ENCODE measurements at places on chromosomes 6 and 20. TPM values are rescaled to one million over a fixed set of nuclear protein-coding genes. Genes with fewer than 3 reads are reported as not detected.

DNA sequence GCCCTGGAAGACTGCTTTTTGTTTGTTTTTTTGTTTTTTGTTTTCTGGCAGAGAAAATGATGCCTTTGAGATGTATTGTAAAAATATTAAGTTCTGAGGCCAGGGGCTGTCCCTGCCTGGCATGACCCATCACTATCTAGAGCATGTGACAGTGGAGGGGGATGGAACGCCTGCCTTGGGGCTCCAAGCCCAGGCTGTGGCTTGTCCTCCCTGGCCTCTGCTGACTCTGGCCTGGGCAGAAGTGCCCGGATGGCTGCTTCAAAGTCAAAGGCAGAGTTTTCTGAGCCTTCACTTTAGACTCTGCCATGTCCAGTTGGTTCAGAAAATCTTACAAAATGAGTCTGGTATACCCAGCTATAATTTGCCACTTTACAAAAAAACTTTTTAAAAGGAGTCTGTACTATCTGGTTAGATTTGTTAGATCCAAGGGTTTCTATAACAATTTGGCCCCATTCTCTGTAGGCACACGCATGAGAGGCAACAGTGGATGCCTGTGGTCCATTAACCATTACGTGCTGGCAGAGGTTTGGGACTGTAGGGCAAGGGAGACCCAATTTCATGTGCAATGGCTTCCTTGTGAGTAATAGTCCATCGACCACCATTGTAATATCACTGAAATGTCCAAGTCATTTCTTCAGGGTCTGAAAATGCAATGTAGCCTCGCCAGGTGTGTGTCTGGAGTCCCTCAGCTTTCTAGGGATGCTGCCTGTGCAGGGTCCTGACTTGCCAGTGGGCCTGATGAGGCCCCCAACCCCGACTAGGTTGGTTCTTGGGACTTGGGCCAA, 8.3 kb downstream of the PPP1R3G start:
- DNase-seq, result no peak

GRCh38 chr6:156630613-156631302, 146.4 kb upstream of the ARID1B start:
- DNase-seq, result peak; percentile 29

DNA sequence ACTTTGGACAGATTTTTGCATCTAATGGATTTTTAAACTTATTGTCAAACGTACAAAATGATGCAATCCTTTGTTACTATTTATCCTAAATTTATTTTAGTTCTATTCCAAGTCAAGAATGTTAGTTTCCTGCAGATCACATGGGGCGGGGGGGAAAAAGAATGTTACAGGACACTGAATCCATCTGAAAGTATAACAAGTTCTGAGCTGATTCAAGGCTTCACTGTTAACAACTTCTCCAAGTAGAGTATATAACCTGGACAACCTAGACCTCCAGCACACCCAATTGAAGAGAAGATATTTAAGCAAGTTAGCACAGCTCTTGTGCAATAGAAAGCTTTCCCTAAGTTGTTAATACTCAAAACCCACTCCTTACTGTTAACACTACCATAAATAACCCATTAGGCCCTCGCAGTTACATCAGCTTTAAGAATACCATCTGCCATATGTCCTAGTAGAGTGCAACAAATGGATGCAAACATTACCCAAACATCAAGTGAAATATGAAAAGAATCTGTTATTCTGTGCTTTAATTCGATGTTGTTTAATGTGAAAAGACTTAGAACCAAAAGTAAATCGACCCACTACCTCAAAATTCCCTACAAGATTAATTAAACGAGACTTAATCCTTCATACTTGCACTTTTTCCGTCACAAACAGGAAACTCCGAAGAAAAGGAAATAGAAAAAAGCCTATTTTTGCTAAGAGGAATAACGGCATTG, 1.3 kb downstream of the SEC63 start:
- DNase-seq, result peak; percentile 65

- no peak for DNase-seq
Observed at GRCh38 chr6:74408844-74409243, 712.8 kb downstream of the CD109 start.

- DNase-seq, result no peak
Observed at GRCh38 chr6:37019065-37019450, 13.6 kb downstream of the FGD2 start.

GRCh38 chr6:163383912-163384311, 30.6 kb upstream of the QKI start:
- DNase-seq, result no peak

Gene HSPA1L
- total RNA-seq, result 0.72 TPM

DNA sequence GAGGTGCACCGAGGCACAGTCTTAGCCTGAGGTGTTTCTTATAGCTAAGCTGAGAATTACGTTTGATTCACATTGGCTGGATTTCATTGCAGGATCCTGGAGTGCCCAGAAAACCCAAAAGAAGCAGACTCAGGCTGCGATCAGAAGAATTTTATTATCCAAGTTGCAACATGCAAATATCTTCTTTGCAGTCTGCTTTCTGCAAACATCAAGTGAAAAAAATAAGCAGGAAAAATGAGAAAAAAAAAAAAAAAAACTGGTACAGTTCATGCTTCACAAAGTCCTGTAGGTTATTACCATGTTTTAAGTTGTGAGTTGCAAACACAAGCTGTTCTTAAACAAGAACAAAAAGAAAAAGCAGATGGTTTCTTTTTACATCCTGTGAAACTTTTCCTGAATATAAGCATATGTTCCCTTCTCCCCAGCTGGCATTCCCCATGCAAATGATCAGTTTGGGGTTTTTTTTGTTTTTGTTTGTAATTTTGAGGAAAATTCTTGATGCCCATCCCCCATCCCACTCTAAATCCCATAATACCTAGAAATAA, 349.0 kb downstream of the CBLN4 start:
- no peak for DNase-seq

DNA sequence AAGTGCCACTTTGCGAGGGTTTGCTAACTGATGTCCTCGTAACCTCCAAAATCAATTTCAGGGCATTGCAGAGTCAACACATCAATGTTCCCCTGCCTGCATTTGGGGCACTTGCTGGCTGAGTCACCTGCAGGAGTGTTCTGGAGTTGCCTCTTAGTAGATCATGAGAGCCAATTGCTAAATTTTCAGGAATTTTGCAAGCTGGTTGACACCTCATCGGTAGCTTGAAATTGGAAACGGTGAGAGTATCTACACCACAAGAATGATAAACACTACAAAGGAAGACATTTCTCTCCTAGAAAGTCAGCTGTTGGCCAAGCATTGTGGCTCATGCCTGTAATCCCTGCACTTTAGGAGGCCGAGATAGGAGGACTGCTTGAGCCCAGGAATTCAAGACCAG, 10.8 kb upstream of the BFSP1 start:
- DNase-seq, result no peak

- peak; percentile 81 for DNase-seq
Observed at GRCh38 chr20:38073307-38074071, 39.9 kb downstream of the RPRD1B start.

DNA sequence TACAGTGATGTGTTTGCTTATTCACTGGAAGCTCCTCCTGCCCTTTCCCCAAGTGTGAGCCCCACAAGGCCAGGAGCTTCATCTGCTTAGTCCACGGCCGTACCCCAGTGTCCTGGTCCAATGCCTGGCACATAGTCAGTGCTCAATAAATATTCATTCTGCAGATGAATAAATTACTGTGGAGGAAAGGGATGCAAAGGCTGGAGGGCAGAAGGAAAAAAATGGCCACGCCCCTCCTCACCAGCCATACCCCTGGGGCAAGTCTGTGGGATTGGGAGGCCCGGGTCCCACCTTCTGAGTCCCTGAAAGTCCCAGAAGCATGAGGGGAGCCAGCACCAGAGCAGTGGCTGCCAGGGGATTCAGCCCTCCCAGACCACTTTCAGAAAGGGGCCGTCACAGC, 65.5 kb downstream of the GRM4 start:
- no peak for DNase-seq

DNA sequence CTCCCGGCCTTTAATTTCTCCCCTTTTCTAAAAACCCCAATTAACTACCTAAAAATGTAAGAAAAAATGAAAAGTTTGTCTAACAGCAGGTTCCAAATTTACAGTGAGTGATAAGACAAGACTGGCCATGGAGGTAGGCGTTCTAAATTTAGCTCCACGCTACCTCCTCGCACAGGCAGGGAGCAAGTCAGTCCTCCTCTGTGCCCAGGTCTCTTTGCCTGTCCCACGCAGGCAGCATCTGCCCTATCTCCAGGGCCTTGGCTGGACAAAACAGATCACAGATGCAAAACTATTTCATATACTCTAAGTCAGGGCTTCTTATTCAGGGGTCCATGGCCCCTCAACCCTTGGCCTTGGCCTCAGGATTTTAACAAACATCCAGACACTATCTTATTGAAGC, 98.0 kb upstream of the JARID2 start:
- DNase-seq, result no peak

DNA sequence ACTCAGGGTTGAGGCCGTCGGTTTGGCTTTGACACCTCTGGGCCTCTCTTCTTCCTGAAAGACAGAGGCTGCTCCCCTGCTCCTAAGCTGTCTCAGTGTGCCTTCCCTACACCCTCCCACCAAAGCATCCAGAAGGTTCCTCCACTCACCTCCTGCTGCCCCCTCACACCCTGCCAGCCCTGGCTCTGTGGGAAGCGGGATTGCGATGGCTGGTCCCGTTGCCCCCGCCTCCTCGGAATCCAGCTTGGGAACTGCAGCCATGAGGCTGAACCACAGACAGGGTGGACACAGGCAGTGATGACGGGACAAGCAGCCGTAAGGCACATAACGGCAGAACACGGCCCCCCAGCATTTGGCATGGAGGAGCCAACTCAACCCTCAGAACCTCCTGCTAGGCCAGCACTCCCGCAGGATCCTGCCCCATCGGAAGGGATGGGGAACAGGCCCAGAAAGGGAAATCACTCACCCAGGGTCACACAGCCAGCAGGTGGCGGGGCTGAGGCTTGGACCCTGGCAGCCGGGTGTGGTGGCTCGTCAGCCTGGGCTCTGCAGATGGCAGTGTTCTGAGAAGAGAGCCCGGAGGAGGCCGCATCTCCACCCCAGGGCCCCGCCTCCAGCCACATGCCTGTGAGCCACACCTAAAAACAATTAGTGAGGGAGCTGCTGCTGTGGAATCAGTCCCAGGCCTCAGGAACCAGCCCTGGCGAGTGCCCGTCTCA, 139.6 kb downstream of the PHACTR3 start:
- DNase-seq, result peak; percentile 77

DNA sequence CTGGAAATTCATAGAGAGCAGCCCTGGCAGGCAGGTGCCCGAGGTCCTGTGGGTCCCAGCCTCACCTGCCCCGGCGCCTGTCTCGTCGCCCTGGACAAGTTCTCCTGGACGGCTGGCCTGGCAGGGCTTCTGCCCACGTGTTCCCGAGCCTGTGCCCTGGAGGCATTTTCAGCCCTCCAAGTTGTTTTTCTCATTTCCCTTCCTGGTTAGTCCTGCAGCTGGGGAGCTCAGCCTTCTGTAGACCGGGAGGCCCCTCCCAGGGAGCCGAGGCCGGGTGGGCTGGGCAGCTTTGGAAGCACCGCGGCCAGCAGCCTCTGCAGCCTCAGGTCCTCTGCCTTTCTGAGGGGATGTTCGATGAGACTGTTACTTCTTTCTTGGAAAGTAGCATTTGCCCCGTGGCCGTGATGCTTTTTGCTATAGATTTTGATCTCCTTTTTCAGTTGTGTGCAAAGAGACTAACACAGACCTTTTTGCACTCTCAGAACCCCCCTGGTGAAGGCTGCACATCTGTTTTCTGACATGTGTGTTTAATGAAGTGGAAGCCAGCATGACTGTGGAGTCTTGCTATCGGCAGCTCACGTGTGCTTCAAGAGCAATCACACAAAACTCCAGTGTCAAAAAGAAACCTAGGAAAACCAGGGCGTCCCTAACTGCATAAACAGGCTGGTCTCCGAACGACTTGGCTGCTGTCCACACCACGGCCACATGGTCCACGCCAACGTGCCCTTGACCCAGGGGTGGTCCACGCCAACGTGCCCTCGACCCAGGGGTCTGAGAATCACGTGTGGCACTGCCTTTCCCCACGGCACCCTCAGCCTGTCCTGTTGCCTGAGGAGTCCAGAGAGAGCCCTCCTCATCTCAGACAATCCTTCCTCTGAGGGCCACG, 207.5 kb downstream of the SMOC2 start:
- no peak for DNase-seq

- no peak for DNase-seq
Observed at GRCh38 chr6:7051780-7052442, 55.9 kb upstream of the RREB1 start.

DNA sequence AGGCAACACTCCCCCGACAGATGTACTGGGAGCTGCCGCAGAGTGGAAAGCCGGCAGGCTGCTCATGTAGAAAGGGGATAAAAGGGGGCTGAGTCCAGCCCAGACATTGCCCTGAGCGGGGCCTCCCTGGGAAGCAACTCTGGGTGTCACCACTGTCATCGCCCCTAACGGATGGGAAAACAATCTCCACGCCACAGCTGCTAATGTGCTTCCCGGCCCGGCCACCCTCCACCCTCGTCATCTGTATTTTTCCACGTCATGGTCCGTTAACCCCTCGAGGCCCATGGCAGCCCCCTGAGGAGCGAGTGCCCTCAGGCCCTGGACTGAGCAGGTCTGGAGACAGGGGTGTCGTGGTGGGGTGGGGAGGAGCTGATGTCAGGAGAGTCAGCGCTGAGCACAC, 227.4 kb downstream of the DLL1 start:
- DNase-seq, result no peak

- no peak for DNase-seq
Observed at GRCh38 chr6:138817799-138818198, 21.9 kb downstream of the ECT2L start.

- no peak for DNase-seq
Observed at GRCh38 chr6:25968769-25969168, 6.2 kb downstream of the TRIM38 start.

GRCh38 chr20:3890398-3890751, 1.2 kb downstream of the PANK2 start:
- peak; percentile 67 for DNase-seq

DNA sequence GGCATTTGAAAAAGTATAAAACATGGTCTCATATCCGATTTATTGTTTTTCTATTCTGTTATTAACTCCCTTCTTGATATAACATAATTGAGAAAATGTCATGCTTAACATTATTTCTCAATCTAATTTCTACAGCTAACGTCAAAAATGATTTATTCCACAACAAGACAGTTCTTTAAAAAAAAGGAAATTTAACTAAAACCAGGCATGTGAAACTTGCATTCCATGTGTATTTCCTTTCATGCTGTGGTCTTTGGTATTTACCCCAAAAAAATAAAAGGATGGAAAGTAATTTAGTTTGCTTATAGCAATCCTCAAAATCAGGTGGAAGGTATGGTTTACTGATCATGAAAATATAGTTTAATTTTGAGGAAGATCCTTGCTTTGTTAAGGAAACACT, 142.8 kb downstream of the COL21A1 start:
- DNase-seq, result no peak

All from Karpas-422 (cell line).